Hematopoietic multipotent progenitor cell treated with erythropoietin and hydrocortisone succinate and interleukin-3 and kit ligand, for 6 days (in vitro differentiated cells): ENCODE measurements at places on chromosomes 4 and X.
A peak's percentile ranks its signal among the peaks of the same experiment; 100 is the strongest.

DNA sequence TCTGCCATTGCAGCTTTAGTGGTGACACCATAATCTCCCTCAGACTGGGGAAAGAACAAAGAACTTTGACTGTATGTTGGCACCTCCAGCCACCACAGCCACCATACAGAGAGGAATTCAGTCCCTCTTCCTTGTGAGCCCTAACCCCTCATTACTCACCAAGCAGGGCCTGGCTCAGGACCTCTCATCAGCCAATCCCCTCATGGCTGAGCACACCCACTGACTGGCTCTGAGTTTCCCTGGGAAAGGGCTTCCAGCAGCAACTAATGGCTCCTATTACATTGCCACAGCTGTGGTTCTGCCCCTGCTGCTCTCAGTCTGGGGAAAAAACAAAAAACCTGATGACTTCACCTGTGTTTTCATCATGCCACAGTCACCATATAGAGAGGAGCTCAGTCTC lies 1482.6 kb downstream of the FAM133A start:
- no peak for DNase-seq

GRCh38 chrX:138710866-138711341 lies 613 bp downstream of the FGF13 start:
- DNase-seq, result no peak

- no peak for DNase-seq
These were observed 67.5 kb downstream of the ZFYVE28 start for GRCh38 chr4:2350982-2351381.

DNA sequence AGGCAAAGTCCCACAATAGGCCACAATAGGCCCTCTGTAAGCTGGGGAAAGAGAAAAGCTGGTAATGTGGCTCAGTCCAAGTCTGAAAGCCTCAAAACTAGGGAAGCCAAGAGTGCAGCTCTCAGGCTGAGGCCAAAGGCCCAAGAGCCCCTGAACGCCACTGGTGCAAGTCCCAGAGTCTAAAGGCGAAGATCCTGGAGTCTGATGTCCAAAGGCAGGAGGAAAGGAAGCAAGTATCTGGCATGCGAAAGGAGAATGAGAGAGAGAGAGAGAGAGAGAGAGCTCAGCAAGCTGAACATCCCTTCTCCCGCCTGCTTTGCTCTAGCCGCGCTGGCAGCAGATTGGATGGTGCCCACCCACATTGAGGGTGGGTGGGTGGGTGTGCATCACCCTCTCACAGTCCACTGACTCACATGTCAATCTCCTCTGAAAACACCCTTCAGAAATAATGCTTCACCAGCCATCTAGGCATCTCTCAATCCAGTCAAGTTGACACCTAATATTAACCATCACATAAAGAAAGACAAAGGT lies 30.9 kb upstream of the ELF2 start:
- no peak for DNase-seq

- no peak for DNase-seq
These were observed 295.1 kb upstream of the TEX13A start for GRCh38 chrX:105515561-105515960.

DNA sequence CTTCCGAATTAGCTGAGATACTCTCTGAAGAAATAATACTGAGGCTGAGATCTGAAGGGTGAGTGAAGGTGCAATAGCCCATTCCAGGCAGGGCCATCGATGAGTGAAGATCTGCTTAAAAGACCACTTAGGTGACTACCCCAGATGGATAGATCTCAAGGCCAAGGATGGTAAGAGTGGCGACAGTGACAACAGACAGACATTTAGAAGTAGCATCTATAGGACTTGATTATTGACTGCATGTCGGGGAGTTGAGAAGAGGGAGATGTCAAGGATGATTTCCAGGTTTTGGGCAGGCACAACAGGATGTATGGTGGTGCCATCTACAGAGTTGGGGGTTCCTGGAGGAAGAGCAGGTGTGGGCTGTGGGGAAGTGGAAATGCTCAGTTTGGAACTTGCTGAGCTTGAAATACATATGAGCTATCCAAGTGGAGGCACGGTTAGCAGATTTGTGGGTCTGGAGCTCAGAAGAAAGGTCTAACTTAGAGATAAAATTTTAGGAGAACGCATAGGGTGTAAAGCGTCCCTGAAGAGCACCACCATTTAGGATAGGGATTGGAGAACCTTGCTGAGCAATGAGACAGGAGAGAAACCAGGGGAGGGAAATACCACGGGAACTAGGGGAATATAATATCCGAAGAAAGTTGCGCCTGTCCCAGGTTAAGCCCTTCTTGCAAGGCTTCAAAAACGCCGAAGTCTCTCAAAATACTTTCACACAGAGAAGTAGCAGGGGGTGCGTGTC lies 688 bp downstream of the UFSP2 start:
- DNase-seq, result peak; percentile 23

DNA sequence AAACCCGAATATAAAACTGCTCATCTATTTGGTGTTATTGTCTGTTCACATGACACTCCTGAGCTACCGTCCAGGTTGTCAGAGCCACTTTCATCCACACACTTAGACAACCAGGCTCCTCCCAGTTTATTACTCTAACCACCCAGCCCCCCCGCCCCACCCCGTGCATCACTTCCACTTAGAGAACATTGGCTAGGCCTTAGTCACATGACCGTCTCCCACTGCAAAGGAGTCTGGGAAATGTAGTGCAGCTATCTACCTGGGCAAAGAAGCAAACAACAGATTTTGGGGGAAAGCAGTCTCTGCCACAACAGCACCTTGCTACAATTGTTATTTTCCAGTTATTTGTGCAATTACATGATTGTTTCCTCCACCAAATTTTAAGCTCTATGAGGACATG lies 57.6 kb upstream of the RBPJ start:
- DNase-seq, result peak; percentile 9

DNA sequence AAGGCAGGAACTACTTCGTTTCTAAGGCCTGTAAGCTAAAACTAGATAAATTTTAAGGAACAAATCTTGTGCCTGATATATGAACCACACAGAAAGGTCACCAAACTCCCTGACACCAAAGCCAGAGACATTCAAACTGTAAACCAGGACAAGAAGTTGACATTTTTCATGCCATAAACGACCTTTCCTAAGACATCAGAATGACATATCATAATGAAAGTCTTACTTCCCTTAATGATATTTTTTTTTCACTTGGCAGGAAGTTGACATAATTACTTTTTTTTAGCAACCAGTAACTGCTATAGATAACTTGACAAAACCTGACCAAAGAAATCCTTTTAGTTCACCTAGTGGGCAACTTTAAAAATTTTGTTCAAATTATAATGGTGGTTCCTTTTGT lies 231.5 kb upstream of the AGTR2 start:
- no peak for DNase-seq

GRCh38 chr4:130675266-130675665 lies 1579.3 kb downstream of the C4orf33 start:
- DNase-seq, result no peak

- peak; percentile 32 for DNase-seq
These were observed at the start of gene NUDT10 for GRCh38 chrX:51332188-51332942. Gene NUDT10, plus strand, starts transcription at chrX:51332822. Its CDS starts 144 bp downstream, at chrX:51332966.

- DNase-seq, result no peak
These were observed 134.4 kb downstream of the AFF1 start for GRCh38 chr4:87069037-87069742.
